Stimulated activated CD4-positive, alpha-beta T cell treated with anti-CD3 and anti-CD28 coated beads, Interleukin-15, amount 100 ng/mL, for 48 hours (primary cell): ENCODE measurements at places on chromosomes 6 and 20.

DNA sequence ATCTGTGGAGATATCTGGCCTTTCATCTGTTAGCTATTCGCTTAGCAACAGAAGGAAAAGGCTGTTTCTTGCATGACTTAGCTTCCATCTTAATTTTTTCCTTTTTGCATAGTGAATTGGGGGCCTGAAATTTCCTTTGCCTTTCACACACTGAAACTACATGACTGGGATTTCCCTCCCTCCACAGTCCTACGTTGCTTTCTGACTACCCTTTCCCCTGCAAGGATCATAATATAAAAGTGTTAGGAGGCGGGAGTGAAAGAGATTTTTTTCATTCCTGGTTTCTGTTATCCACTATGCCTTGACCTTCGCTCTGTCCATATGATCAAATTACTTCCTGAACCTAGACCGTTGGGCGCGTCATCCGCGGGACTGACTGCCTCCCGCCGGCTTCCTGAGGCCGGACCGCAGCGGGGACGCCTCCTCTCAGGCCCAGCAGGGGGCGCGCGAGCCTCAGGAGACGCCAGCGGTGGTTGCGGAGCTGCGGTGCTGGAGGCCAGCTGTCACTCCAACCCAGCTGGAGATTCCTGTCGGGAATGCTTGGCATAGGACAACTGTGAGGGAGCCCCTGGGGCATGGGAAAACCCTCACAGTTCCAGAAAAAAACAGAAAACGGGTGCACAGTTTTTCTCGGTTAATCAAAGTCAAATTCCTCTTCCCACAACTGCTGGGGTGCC is 55.6 kb downstream of the MEP1A start:
- peak; percentile 56 for DNase-seq

DNA sequence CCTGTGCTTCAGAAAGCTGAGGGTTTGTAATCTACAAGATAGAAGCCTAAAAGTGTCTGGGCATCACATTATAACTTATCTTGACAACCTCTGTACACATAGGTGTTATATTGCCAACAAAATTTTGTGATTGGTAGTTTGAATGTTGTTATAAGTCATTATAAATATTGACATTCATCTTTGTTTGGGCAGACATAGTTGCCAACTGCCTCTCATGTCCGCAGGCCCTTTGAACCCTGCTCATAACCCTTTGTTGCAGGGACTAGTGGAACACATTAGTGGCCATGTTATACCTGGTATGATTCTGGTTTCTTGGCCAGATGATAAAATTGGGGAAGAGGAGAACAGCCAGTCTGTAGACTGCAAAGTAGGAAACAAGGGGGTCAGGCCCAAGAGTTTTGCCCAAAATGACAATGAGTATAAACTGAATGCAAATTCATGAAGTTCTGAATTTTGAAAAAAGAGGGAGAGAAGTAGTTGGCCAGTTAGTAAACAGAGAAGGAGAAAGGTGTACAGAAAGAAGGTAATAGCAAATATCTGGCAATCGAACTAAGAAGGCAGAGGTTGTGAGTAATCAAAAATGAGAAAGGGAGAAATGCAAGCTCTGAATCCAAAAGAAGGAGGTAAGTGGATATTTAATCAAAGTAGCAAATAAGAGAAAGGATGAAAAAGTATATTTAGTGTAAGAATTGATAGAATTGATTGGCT is 21.6 kb upstream of the LMBRD1 start:
- DNase-seq, result no peak

- no peak for DNase-seq
Observed at GRCh38 chr6:94953867-94954631, 623.3 kb upstream of the MANEA start.

- no peak for DNase-seq
Observed at GRCh38 chr6:147287869-147288271, 83.7 kb downstream of the STXBP5 start.

GRCh38 chr20:9508240-9508661 is 6.1 kb upstream of the LAMP5 start:
- no peak for DNase-seq

DNA sequence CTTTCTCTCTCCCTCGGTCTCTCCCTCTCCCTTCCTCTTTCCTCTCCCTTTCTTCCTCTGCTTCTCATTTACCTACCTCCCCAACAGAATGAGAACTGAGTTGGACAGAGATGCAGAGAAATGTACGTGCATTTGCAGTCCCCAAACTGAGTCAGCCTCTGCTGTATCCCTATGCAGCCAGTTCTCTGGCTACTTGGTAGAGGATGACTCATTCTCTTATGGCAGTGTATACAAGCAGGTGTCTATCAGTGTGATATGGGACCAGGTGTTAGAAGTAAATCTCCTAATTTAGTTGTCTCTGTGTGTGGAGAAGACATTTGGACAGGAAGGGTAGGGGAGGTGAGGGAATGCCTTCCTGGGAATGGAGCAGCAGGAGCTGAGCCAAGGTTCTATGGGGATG is 470.8 kb downstream of the CD109 start:
- no peak for DNase-seq

- DNase-seq, result no peak
Observed at GRCh38 chr6:170029416-170030283, 261.2 kb downstream of the DLL1 start.

- DNase-seq, result no peak
Observed at GRCh38 chr6:21666853-21667681, 73.5 kb downstream of the SOX4 start.

GRCh38 chr20:58651946-58652605 is 993 bp downstream of the STX16 start:
- no peak for DNase-seq

DNA sequence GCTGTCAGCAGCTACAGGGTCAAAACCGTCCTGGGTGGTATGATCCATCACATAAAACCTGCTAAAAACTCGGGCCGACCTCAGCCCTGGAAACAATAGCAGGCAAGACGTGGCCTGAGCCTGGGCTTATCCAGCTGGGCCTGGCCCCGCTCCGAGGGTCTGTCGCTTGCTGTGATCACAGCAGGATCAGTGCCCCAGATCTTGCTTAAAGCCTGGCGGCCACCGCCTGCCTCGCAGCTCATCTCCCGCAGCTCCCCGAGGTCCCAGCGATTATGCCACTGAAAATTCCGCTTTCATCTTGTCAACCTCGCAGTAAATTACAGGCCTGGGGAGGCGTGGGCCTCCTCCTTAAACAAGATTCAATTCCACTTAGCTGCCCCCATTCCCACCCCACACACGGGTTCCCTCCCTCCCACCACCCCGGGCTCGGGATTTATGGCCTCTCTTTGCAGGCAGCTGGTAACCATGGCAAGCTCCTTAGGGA is 40.1 kb downstream of the CDH22 start:
- DNase-seq, result no peak

DNA sequence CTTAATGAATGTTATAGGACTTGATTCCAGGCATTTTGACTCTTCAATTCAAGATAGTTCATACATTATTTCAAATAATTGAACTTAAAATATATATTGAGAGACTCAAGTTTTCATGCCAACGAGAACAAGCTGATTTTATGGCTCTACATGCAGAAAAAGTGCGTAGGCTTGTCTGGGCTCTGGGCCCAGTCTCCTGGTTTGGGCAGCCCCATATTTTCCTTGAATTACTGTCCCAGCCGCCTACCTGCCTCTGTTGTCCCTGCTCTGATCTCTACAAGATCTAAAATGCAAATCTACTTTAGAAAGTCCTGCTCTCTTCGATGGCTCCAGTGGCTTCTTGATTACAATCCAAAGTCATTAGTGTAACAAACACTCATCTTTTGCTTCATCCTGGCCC is 537.4 kb upstream of the CHD6 start:
- no peak for DNase-seq

- DNase-seq, result no peak
Observed at GRCh38 chr6:37785663-37786270, 33.8 kb upstream of the ZFAND3 start.

- DNase-seq, result no peak
Observed at GRCh38 chr20:58007947-58008346, 220.5 kb downstream of the ANKRD60 start.

DNA sequence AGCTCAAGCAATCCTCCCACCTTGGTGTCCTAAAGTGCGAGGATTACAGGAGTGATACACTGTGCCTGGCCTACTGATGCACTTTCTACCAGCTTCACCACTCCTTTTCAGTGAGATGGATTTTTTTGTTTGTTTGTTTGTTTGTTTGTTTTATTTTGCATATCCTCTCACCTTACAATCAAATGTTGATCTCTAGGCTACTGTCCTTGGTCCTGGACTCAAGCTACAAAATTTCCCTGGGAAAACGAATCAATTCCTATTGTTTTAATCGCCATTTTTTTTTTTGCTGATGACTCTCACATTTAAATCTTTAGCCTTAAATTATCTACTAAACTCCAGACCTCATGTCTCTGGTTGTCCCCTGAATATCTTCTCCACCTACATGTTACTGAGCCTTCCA is 3.5 kb upstream of the RIPPLY2 start:
- DNase-seq, result no peak

DNA sequence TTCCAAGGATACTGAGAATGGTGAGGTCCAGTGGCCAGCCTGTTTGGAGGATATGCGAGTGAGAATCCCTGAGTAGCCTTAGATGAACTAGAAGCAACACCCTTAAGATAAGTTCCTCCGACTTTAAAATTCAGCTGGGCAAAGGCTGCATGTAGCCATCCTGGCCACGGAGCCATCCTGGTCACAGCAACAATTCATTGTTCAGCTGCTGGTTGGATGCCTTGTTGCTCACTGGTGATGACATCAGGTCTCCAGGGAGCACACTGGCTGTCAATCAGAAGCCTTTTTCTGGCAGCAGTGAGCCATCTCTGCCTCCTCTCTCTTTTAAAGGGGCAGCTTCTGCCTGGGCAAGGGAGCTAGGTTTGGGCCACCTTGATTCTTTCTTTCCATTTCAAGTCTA is 22.4 kb upstream of the RIMS4 start:
- DNase-seq, result no peak

DNA sequence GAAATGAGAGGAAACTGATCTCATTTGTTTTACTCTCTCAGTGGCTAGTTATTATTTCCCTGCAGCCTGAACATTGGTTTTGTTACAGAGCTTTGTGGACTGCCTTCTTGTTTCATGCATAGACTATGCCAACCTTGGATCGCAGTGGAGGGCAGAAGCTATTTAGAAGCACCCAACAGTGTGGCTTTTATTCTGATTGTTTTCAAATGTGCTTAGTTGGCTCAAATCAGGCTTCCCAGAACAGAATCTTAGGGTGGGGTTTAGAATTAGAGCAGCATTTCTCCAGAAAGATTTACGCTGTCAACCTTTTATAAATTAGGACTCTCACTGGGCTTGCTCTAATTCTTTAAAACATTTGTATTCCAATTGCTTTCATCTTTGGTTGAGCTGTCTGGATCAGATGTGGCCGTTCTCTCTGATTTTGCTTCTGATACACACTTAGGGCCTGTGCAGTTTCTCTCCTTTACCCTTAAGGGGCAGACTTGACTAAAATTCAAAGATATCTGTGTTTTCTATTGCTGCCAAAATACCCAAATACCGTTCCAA is 210.3 kb downstream of the BCKDHB start:
- DNase-seq, result no peak

DNA sequence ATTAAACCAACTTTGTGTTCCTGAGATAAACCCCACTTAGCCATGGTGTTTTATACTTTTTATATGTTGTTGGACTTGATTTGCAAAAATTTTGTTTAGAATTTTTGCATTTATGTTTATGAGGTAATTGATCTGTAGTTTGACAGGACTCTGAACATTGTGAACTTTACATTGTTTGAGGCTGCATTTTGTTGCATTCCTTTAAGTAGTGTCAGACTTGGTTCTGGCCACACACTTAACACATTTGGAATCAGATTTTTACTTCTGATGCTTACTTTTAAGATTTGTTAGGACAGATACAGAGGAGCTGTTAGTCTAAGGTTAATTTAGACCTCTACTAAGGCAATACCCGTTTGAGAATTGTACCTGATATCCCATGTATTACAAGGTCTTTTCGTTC is 16.5 kb upstream of the MDFI start:
- no peak for DNase-seq

DNA sequence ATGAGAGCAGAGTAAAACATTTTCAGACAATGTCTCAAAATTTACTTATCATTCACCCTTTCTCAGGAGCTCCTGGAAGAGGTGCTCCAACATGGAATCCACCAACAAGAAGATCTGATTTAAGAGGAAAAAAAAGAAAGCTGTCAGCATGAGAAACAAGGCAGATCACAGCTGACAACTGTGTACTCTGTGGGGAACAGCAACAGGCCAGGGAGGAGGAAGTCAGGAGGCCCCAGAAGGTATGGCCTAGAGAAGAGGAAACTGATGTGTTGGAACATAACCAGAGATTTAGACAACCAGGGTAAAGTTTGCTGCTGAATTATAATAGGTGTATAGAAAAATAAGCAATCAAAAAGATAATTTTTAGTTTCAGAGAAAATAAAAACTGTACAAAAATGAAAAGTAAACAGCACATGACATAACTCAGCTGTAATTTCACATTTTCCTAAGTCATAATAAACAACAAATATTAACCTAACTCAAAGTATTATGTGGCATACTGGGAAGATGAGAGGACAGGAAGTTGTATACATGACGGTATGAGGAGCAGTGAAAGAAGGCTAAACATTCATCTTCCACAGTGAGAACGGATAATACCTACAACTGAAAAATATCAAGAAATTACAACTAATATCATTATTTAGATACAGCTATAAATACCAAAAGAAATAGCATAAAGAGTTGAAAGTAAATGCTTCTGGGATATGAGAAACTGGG is 113.6 kb upstream of the EMILIN3 start:
- no peak for DNase-seq

GRCh38 chr6:135707426-135707825 is 144.1 kb upstream of the PDE7B start:
- DNase-seq, result no peak

GRCh38 chr6:159756508-159756907 is 5.3 kb upstream of the ACAT2 start:
- DNase-seq, result no peak

- no peak for DNase-seq
Observed at GRCh38 chr20:30513050-30513628, 744.3 kb upstream of the DEFB115 start.

DNA sequence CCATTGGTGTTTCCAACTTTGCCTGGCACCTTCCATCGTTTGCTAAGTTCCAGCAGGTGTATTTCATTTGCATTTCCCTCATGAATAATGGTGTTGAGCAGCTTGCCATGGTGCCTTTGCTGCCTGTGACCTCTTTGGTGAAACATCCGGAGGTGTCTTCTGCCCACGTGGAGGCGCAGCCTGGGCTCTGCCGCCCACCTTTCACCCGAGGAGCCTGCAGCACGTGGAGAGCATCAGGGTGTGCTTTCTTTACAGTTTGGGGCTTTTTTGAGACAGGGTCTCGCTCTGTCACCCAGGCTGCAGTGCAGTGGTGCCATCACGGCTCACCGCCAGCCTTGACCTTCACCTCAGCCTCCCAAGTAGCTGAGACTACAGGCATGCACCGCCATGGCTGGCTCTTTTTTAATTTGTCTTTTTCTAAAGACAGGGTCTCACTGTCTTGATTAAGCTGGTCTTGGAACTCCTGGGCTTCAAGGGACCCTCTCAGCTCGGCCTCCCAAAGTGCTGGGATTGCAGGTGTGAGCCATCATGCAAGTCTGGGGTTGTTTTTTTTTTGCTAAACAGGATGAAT is 3.0 kb upstream of the ADRM1 start:
- DNase-seq, result no peak

GRCh38 chr6:31068669-31069340 is 43.6 kb downstream of the C6orf15 start:
- peak; percentile 54 for DNase-seq
